Stimulated activated CD4-positive, alpha-beta T cell treated with anti-CD3 and anti-CD28 coated beads, Interleukin-12 subunit alpha, Interleukin-12 subunit beta, amount 100 ng/mL, for 24 hours (primary cell): ENCODE measurements at places on chromosomes 4 and X.

DNA sequence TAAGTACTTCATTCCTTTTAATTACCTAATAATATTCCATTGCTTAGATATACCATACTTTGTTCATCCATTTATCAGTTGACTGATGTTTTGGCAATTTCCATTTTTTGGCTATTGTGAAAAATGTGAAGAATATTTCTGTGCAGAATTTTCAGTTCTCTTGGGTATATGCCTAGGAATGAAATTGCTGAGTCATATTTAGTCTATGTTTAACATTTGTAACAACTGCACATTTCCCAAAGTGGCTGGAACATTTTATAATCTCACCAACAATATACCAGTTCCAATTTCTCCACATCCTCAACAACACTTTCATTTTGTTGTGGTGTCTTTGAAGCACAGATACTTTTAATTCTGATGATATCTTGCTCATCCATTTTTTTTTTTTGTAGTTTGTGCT, 215.5 kb downstream of the PDGFC start:
- no peak for DNase-seq

DNA sequence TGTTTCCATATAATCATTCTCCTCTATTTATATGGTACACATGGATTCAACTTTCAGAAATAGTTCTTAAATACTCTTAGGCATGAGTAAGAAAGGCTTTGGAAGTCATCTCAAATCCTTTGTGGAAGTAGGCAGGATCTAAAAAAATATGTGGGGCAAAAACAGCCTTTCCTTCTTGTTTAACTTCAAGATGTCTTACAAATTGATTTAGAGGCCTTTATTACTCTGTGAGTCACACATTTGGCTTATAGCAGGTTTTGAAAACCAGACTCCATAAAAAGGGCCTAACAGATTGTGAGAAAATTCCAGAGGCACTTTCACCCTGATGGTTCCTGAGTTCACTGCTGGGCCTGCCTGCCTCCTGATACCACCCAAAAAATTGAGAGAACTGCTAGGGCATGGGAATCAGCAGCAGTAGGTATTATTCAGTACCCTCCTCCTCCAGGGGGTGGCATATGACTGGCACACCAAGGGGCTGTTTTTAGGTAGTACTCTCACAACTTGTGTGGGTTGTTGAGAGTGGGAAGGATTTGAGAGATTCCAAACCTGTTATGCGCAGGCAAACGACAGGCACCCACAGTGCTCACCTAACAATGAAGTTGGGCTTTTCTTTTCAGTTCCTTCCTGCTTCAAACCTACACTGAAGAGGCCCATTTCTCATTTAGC, 162.7 kb upstream of the MBNL3 start:
- no peak for DNase-seq

- DNase-seq = no peak
Observed at GRCh38 chr4:110533940-110534339, 58.0 kb downstream of the ENPEP start.

DNA sequence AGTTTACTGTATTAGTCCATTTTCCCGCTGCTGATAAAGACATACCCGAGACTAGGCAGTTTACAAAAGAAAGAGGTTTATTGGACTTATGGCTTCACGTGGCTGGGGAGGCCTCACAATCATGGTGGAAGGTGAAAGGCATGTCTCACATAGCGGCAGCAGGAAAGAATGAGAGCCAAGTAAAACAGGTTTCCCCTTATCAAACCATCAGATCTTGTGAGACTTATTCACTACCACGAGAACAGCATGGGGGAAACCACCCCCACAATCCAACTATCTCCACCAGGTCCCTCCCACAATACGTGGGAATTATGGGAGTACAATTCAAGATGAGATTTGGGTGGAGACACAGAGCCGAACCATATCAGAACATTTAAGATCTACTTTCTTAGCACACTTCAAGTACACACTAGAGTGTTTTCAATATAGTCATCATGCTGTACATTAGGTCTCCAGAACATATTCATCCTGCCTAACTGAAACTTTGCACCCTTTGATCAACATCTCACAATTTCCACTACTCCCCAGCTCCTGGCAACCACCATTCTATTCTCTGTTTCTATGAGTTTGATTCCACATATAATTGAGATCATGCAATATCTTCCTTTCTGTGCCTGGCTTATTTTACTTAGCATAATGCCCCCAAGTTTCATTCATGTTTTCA, 341.0 kb downstream of the ARHGAP24 start:
- no peak for DNase-seq

GRCh38 chrX:118904218-118904617, 70.2 kb upstream of the LONRF3 start:
- DNase-seq = no peak
